ENCODE measurements at places on chromosomes 6 and 20.

DNA sequence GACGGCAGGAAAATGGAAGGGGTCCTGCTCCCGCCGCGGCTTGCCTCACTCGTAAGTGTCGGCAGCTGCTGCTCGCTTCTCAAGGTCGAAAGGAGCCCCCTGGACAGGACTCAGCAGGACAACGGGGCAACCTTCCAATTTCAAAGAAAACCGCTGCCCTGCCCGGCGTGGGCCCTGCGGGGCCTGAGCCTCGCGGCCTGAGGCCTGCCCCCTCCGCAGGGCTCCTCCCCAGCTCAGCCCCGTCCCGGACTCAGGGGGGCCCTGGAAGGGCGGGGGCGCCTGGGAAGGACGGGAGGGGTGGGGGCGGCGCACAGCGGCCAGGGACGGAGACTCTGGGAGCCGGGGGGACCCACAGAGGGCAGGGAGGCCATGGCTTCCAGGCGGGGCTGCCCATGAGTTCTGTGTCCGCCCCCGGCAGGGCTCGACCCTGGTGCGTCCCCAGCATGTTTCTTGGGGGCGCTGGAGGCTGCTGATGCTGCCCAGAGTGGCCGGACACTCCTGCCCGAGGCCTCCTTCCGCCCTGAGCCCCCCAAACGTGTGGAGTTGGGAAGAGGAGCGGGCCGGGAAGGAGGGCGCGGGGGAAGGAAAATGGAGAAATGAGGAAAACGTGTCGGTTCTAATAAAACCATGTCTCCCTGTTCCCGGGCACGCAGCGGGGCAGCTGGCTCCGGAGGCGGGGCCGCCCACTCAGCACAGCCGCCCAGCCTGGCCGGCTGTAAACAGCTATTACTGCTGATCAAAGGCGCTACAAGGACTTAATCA, 114.6 kb downstream of the DLL1 start:
- DNase-seq: no peak

DNA sequence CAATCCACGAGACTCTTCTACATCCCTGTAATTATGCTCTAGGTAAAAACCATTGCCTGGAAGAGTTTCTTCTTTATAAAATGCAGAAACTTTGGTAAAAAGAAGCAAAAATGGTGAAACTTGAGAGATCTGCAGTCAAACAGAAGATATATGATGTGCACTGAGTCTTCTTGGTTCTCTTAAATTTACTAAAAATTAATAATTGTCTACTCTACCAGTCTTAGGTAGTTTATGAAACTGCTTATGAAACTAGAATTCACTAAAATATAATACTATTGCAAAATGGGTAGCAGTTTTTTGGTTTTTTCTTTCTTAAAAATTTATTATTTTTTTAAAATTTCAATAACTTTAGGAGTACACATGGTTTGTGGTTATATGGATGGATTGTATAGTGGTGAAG, 519.1 kb upstream of the SOX4 start:
- DNase-seq: no peak

DNA sequence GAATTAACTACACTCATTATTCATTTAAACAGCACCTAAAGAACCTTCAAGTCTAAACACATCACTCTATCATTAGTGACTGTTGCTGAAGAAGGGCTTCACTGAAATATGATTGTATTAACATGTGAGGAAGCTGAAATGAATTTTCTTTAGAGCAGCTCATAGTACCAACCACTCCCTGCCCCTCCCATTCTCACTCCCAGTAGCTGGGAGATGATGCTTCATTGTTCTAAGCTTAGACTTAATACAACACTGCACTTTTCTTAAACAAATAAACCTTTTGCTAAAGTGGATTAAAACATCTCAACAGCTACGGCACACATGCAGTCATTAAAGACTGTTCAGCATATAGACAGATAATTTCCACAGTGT, 63.1 kb downstream of the ATXN1 start:
- no peak for DNase-seq

GRCh38 chr6:40408786-40409542, 178.2 kb downstream of the LRFN2 start:
- no peak for DNase-seq

DNA sequence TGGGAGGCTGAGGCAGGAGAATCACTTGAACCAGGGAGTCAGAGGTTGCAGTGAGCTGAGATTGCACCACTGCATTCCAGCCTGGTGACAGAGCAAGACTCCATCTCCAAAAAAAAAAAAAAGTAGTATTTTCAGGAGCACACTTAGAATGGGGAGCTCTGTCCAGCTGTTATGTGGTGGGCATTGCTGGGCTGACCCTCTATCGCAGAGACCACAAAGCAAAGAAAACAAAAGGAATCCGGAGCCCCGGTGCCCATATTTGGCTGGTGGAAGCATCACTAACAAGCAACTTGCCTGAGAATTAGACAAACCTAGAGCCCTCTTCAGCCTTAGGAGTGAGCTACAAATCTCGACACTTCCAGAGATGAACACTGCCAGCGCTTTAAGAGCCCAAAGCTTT, 137.3 kb upstream of the GPR6 start:
- DNase-seq: no peak

DNA sequence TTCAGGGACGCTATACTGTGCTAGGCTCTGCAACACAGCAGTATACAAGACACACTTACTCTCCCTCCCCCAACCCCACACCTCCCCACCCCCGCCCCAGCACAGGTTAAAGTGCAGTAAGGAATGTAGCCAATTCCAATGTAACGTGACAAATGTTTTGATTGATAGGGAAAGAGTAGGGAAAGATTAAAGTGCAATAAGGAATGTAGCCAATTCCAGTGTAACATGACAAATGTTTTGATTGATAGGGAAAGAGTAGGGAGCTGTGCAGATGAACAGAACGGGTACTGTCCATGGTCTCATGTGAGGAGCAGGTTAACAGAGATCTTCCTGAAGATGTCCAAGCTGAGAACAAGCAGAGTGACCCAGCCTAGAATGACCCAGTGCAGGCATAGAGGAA, 69.1 kb downstream of the TMEM244 start:
- DNase-seq: no peak

DNA sequence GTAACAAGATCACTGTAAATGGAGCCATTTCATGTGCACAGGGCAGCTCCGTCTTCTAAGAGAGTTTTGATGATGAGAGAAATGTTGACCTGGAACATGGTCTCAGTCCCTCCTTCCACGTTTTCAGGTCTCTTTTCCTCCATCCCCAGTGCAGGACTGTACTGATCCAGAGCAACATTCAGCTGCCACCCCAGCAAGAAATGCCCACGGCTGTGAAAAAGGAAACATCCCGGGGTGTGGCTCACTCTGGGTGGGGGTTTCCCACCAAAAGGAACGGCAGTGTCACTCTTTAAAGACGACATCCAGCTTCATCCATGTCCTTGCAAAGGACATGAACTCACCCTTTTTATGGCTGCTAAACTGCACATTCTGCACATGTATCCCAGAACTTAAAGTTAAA, 92.6 kb downstream of the ERMARD start:
- DNase-seq: no peak

DNA sequence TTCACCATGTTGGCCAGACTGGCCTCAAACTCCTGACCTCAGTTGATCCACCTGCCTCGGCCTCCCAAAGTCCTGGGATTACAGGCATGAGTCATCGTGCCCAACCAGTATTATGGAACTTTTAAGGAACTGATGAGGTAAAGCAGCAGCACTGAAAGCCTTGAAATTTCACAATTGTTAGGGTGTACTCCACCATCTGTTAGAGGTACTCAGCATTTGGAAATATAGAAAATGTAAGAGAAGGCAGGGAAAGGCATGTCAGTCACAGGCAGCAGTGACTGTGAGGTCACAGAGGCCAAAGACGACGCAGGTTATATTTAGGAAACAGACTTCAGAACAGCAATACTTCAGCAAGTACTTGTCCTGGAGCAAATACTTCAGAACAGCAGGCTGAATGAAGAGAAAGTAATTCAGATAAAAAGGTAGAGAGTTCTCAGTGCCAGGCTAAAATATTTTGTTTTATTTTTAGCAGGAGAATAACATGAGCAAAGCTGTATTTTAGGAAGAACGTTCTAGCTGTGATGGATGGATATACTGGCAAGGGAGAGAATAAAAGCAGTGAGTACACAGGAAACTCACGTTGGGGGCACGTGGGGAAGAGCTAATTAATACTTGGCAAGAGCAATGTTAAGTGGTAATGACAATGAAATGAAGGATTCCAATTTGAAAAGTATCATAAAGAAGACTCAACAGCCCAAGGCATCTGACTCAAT, 67.2 kb downstream of the DTNBP1 start:
- no peak for DNase-seq

DNA sequence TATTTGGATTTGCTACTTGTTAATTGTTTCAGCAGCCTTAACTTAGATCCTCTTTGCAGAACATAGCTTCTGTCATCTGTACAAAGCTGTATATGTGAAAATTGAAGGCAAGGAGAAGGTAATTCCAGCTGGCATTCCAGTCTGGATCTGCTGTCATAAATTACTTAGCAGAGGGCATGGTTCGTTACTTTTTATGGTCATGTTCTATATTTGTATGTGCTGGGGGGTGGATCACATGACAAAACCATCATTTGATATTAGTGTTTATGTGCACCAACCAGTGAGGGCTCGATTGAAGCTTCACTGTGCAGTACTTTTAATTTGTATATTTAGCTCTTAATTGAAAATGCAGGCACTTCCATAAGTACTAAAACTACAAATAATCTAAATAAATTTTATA, 80.2 kb downstream of the CAP2 start:
- no peak for DNase-seq

DNA sequence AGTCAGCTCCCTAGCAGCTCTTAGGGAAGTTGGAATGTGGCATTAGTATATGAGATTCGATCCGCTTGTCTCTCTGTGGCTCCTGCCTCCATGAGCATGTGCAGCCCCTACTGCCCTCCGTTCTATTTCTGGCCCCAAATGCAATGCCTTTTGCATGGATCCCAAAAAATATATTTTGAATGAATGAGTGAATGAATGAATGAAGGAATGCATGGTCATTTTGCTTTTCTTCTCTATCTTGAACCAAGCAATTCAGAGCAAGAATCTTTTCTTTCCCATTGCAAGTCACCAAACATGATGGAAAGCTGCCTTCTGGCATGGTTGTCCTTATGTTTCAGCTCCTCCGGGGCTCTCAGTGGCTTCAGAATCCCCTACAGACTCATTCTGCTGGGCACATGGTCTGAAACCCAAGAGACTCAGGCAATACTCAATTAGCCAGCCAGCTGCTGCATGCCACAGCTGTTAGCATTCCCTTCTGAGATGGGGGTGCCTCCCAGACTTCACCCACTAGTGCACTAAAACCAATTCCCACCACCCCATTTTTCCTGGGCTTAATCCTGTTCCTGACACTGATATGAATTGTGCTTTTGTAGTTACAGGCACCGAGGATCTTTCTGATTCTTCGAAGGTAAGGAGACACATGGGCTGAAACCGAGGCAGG, 2.6 kb upstream of the IYD start:
- no peak for DNase-seq

DNA sequence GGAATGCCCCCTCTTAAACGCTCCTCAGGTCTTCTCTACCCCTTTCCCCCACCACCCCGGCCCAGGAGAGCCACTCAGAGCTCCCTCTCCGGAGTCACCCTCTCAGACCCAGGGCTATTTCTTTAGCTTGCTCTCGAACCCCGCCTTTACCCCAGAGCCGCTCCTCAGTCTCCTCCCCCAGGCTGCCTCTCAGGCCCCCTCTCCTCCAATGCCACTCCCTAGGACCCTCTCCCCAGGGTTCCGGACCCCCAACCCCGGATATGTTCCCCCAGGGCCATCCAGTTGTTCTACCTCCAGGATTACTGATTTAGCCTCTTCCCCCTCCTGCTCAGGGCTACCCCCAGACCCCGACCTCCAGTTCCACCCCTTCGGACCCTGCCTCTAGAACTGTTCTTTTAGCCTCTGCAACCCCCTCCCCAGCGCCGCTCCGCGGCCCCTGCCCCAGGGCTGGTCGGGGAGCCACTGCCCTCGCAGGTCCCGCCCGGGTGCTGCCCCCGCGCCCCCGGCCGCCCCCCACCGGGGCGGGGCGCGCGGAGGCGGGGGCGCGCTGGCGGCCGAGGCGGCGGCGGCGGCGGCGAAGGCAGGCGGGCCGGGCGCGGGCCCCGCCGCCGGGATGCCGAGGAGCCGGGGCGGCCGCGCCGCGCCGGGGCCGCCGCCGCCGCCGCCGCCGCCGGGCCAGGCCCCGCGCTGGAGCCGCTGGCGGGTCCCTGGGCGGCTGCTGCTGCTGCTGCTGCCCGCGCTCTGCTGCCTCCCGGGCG, at the start of gene MMP24:
TSS of gene MMP24 (plus strand) at position 565 of the 758 bp plus-strand sequence. CDS start at position 614, 49 bp downstream.
- no peak for DNase-seq

DNA sequence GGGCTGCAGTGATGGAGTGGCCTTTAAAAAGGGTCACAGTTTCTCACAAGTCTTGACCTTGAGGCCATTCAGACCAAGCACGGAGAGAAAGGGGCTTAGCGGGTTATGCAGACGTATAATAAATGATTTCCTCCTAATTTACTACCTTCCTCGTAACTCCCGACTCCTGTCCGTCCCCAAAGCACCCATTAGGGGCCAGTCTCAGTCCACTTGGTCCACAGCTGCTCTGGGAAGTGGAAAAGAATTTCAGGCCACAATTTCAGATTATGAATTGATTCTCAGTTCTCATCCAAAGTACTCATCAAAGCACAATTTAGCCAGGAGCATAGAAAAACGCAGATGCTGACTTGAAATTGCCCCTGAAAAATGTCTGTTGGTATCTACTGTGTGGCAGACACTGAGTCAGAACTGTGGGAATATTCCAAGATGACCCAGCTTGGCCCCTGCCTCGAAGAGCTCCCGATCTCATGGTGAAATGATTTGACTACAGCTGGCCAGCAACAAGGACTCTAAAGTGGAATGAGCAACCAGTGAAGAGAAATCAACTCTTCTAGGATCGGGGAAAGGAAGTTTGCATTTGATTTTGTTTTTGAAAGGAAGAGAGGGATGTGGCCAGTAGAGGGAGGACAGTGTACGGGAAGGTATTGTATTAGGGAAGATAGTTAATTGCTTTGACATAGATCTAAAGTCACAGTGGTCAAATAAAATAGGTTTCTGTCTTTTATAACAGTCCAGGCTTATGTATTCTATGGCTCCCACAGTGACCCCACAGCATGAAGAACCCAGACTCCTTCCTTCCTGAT, 15.2 kb upstream of the STK35 start:
- DNase-seq: no peak

DNA sequence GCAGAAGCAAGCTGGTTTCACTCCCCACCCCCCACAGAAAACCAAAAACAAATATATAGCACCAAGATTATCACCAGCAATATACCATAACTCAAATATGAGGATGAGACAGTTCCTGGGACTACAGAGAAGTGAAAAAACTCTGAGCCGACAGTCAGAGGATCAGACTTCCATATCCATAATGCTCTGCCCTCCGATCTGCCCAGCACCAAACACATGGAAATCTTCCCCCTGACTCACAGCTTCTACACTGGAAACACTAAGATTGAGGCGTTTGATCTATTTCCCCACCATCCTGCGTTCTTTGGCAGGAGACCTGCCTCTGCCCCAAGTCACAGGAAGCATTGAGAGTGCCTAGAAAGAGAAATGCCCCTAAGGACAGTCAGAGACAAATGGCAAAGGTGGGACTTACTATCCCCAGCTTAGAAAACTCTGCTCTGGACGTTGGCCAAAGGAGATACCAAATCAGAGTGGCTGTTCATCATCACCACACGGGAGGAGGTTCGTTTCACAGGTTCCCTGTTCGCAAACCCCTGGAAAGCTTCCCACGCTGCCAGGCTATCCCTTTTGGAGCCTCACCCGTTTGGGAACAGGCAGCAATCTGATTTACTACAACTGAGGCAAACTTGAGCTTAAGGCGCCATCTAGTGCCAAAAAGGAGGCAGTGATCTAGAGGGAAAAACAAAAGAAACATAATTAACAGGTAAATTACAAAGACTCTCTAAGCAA, 48.7 kb upstream of the SRSF6 start:
- no peak for DNase-seq
